Spinal cord (tissue), 10 donors: ENCODE measurements at places on chromosomes 1 and 21. TPM values are rescaled to one million over a fixed set of nuclear protein-coding genes. Genes with fewer than 3 reads are reported as not detected.
A peak's percentile ranks its signal among the peaks of the same experiment; 100 is the strongest.

DNA sequence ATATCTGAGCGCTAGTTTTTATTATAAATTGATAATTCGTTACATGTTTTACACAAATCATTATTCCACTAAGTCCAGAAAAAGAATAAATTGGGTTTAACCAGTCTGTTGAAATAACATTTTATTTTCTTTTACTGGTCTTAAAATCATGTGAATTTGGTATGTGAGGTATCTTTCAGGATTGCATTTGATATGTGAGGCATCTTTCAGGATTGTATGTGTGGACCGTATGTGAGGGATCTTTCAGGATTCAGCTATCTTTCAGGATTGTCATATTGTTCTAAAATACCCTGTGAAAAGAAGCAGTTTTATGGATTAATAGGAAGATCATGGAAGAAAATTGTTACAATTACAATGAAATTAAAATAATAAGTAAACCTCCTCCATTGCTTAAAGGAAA is 42.9 kb downstream of the USP25 start:
- H3K4me1 ChIP-seq = no peaks in the 10 kb centered on the region
- H3K27me3 ChIP-seq = no peaks in the 10 kb centered on the region
- H3K36me3 ChIP-seq = no peaks in the 10 kb centered on the region
- no peak for DNase-seq
- no peak overlapping the region for H3K4me3 ChIP-seq
- no peak overlapping the region for H3K27ac ChIP-seq

GRCh38 chr1:217088521-217089284 is 365.5 kb upstream of the ESRRG start:
- H3K4me1 ChIP-seq = no peaks in the 10 kb centered on the region
- peak; percentile 80 for DNase-seq
- peak overlapping the region; percentile 69 for H3K4me3 ChIP-seq
- no peaks in the 10 kb centered on the region for H3K36me3 ChIP-seq
- no peaks in the 10 kb centered on the region for H3K27me3 ChIP-seq
- peak overlapping the region; percentile 17 for H3K27ac ChIP-seq

- peaks cover 50% of the 10 kb centered on the region for H3K4me1 ChIP-seq
- peaks cover 41% of the 10 kb centered on the region for H3K36me3 ChIP-seq
- H3K4me3 ChIP-seq = no peak overlapping the region
- H3K27ac ChIP-seq = peak overlapping the region; percentile 79
- no peak for DNase-seq
- H3K27me3 ChIP-seq = no peaks in the 10 kb centered on the region
These were observed 29.7 kb downstream of the ECE1 start for GRCh38 chr1:21260405-21261125.

DNA sequence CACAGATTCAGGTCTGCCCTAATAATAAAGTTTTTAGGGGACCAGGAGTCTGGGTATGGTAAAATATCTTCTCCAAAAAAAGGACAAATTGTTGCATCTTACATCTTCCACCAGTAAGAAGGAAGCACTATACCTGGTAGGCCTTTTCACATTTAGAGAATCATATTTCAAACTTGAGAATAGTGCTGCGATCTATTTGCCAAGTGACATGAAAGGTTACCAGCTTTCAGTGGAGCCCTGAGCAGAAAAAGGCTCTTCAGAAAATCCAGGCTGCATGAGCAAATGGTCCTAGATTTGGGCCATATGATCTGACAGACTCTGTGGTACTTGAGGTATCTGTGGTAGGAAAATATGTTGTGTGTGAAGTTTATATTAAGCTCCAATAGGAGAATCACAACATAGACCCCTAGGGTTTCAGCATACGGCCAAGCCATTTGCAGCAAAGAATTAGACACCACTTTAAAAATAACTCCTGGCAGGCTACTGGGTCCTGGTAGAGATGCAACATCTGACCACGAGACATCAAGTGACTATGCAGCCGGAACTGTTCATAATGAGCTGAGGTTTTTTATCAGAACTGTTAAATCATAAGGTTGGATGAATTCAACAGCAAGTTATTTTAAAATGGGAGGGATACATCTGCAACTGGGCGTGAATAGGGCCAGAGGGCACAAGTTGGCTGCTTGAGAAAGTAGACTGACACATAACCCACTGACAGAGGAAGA is 38.6 kb upstream of the CCDC190 start:
- no peaks in the 10 kb centered on the region for H3K36me3 ChIP-seq
- H3K27me3 ChIP-seq = no peaks in the 10 kb centered on the region
- H3K4me3 ChIP-seq = no peak overlapping the region
- H3K27ac ChIP-seq = no peak overlapping the region

GRCh38 chr1:246831543-246831942 is 100.2 kb downstream of the AHCTF1 start:
- no peak overlapping the region for H3K4me3 ChIP-seq
- H3K4me1 ChIP-seq = no peaks in the 10 kb centered on the region
- H3K36me3 ChIP-seq = no peaks in the 10 kb centered on the region
- H3K27me3 ChIP-seq = no peaks in the 10 kb centered on the region
- no peak overlapping the region for H3K27ac ChIP-seq
- DNase-seq = no peak

The EXO1 gene
- total RNA-seq = 3.7 TPM

DNA sequence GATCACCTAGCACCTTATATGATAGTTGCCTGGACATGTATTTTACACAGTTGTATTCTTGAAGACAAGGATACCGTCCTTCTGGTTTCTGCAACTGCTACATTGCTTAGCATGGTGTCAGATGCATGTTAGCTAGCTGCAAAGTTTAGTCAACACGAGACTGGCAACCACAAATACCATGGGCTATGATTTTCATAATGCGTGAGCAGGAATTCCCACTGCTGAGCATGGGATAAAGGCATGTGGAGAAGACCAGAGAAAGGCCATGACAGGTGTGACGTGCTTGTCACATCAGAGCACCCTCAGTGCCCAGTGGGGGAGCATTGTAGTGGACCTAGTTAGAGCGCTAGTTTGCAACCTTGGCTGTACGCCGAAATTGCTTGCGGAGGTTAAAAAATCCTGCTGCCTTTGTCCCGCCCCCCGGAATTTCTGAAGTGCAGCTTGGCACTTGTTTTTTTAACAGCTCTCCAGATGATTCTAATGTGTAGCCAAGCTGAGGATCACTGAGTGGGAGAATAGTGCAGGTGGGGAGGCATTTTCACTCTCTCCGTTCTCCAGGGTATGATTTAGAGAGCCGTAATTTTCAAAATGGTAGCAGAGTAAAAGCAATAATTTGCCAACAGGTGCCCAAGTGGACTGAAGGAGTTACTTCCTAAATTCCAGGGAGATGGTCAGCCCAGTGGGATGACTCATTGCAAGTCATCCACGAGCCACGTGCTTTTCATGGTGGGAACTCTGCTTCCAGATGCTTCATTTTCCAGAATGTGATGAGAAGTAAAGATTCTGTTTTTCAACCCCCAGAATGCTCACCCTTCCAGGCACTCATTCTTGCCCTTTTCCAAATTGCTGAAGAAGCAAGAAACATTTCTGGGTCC is 81.0 kb downstream of the CNIH3 start:
- H3K4me3 ChIP-seq = no peak overlapping the region
- H3K27ac ChIP-seq = no peak overlapping the region
- no peaks in the 10 kb centered on the region for H3K4me1 ChIP-seq

The LCE2B gene
- not detected for total RNA-seq

DNA sequence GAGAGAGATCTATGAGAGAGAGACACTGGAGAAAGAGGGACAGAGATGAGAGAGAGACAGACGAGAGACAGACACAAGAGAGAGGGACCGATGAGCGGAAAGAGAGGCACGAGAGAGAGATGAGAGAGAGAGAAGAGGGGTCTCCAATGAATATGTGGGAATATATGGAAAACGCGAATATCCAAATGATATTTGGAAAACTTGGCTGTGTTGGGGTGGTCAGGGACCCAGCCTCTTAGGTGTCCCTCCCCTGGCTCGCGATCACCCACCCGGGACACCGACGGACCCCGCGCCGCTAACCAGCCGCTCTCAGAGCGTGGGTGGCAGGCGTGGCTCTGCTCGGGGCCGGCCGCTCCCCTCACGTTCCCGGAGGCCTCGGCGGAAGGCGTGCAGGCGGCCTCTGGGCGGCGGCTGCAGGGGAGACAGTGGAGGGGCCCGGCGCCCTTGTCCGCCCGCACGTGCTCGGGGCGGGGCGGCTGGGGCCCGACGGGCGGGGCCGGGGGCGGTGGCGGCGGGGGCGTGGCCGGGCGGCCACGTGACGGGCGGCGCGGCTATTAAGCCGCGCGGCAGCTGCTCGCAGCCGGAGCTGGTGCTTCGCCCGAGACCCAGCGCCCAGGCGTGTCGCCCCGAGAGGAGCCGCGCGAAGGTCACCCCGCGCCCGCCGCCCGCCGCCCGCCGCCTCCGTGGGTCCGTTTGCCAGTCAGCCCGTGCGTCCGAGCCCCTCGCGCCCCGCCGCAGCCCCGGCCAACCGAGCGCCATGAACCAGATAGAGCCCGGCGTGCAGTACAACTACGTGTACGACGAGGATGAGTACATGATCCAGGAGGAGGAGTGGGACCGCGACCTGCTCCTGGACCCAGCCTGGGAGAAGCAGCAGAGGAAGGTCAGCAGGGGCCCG is at the start of gene ACTN2:
Gene ACTN2, plus strand, starts transcription at position 583 of the 898 bp plus-strand sequence. Its CDS starts 175 bp downstream, at position 758.
- H3K4me3 ChIP-seq = peak within 1 kb of the TSS; percentile 35
- DNase-seq = no peak
- no peaks in the 10 kb centered on the region for H3K36me3 ChIP-seq
- H3K27ac ChIP-seq = no peak within 1 kb of the TSS
- H3K4me1 ChIP-seq = peaks cover 17% of the 10 kb centered on the region

GRCh38 chr1:205328476-205328875 is 6.9 kb upstream of the NUAK2 start:
- no peaks in the 10 kb centered on the region for H3K36me3 ChIP-seq
- H3K4me1 ChIP-seq = peaks cover 3% of the 10 kb centered on the region
- no peak for DNase-seq
- no peak overlapping the region for H3K4me3 ChIP-seq
- H3K27me3 ChIP-seq = no peaks in the 10 kb centered on the region

DNA sequence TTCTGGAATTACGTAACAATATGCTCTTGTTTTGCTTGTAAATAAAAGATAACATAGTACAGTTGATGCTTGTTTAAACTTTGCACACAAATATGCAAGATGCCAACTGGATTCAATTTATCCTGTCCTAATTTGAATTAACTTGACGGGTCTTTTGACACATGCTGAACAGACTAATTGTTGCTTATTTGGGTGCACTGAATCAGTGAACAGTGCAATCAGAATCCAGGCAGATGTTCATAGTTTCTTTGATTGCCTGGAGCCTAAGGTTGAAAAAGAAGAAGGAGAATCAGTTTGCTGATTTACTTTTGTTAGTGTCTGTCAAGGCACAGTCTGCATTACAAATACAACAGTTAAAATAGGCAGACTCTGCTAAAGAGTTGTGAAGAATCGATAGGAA is 307.9 kb downstream of the COL11A1 start:
- H3K4me3 ChIP-seq = no peak overlapping the region
- H3K27me3 ChIP-seq = no peaks in the 10 kb centered on the region
- no peaks in the 10 kb centered on the region for H3K4me1 ChIP-seq
- H3K36me3 ChIP-seq = no peaks in the 10 kb centered on the region
- no peak for DNase-seq

GRCh38 chr21:15823486-15824150 is 93.8 kb downstream of the USP25 start:
- H3K27ac ChIP-seq = no peak overlapping the region
- no peaks in the 10 kb centered on the region for H3K36me3 ChIP-seq
- H3K4me3 ChIP-seq = no peak overlapping the region
- no peaks in the 10 kb centered on the region for H3K27me3 ChIP-seq
- DNase-seq = no peak

- H3K36me3 ChIP-seq = peaks cover 70% of the 10 kb centered on the region
- no peak overlapping the region for H3K27ac ChIP-seq
- peaks cover 5% of the 10 kb centered on the region for H3K4me1 ChIP-seq
- DNase-seq = no peak
These were observed 34.1 kb downstream of the BMP8A start for GRCh38 chr1:39525366-39526165.

GRCh38 chr21:46284077-46284644 is 1.2 kb downstream of the MCM3AP start:
- no peak overlapping the region for H3K27ac ChIP-seq
- H3K4me1 ChIP-seq = peaks cover 28% of the 10 kb centered on the region
- no peaks in the 10 kb centered on the region for H3K27me3 ChIP-seq
- no peak overlapping the region for H3K4me3 ChIP-seq

The CFAP57 gene
- total RNA-seq = 6.9 TPM

The GNG4 gene
- 16.2 TPM for total RNA-seq

- H3K27ac ChIP-seq = no peak overlapping the region
- H3K4me1 ChIP-seq = peaks cover 27% of the 10 kb centered on the region
- peaks cover 2% of the 10 kb centered on the region for H3K27me3 ChIP-seq
- DNase-seq = no peak
- no peak overlapping the region for H3K4me3 ChIP-seq
These were observed 185.7 kb downstream of the IGSF21 start for GRCh38 chr1:18293291-18293690.

DNA sequence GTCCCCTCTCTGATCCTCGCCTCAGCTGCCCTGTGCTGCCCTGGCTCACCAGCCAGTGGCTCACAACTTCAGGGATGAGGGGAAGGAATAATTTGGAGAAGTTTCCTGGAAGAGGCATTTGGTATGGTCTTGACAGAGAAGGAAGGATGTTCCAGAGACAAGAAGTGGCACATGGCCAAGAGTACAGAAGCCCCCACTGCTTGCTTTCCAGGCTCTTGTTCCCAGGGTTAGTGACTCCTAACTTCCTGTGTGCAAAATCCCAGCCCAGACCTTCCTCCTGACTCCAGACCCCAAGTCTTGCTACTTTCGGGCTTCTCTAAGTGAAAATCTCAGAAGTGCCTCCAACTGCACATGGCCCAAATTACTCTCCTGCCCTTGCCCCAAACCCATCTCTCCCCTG is 85.7 kb downstream of the HMGB4 start:
- H3K27ac ChIP-seq = no peak overlapping the region
- H3K4me1 ChIP-seq = peaks cover 9% of the 10 kb centered on the region
- no peak overlapping the region for H3K4me3 ChIP-seq
- peaks cover 3% of the 10 kb centered on the region for H3K36me3 ChIP-seq

The LCE3B gene
- not detected for total RNA-seq

- no peaks in the 10 kb centered on the region for H3K4me1 ChIP-seq
- no peak for DNase-seq
- peak overlapping the region; percentile 54 for H3K27ac ChIP-seq
- H3K27me3 ChIP-seq = no peaks in the 10 kb centered on the region
- no peaks in the 10 kb centered on the region for H3K36me3 ChIP-seq
- no peak overlapping the region for H3K4me3 ChIP-seq
These were observed 85.2 kb downstream of the GPR88 start for GRCh38 chr1:100622966-100623762.
